ENCODE measurements at places on chromosomes 13 and 19. TPM values are rescaled to one million over a fixed set of nuclear protein-coding genes. Genes with fewer than 3 reads are reported as not detected.

DNA sequence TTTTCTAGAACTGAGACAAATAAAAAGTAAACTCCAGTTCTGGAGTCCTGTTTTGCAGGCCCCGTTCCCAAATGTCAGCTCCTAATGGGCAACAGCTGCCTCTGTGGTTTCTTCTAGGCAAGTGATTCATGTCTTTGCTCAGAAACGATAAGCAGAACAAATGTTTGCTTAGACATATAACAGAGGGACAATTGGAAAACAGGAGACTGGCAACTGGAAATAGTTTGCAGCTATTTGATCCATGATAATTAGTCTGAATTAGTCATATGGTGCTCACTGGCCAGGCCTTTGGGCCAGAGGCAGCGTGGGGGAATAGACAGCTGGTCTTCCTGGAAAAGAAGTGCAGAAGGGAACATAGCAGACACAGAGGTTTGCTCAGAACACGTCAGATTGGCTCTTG is 29.2 kb upstream of the TSHZ3 start:
- DNase-seq = peak; percentile 82

- no peak for DNase-seq
Observed at GRCh38 chr13:77952737-77953136, 34.1 kb upstream of the EDNRB start.

DNA sequence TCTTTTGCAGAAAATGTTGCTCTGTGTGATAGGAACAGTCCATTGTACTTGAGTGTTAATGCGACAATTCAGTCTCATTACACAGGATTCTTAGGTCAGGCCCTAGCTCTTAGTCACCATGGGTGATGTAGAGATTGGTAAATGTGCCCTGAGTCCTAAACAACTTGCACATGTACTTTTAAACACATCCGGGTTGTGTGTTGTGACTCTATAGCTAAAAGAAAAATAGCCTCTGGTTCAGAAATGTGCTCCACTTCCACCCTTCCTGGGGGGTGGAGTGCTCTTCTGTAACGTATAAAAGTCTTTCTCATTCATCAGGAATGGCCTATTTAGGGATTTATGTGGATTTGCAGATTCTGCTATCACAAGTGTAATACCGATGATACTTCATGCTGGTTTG is 5.2 kb downstream of the SPATA13 start:
- no peak for DNase-seq

The WDR62 gene
- 20.2 TPM for total RNA-seq

The RNF17 gene
- total RNA-seq = 6.8 TPM

The ATP4B gene
- 0.13 TPM for total RNA-seq

The PRODH2 gene
- not detected for total RNA-seq

DNA sequence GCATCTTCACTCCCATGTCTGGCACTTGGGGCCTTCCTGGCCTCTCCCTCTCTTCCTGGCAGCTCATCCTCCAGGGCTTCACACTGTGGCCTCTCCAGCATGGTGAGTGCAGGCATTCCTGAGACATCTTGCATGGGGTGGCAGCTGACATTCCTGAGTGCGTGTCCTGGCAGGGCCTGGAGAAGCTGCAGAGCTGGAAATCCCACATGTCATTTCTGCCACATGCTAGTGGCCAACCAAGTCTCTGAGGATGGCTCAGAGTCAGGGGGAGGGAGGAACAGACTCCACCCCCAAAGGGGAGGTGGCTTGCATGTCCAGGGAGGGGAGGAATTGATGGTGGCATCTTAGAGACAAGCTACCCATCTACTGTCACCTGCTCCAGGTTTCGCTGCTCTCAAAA is 41.6 kb upstream of the AMER2 start:
- DNase-seq = no peak

The IFNL3 gene
- total RNA-seq = not detected

- DNase-seq = peak; percentile 62
Observed at GRCh38 chr19:35657904-35658700, 8.2 kb upstream of the UPK1A start.

GRCh38 chr13:23615395-23616081 is 45.3 kb downstream of the TNFRSF19 start:
- no peak for DNase-seq

The KLK3 gene
- not detected for total RNA-seq

The CAPNS1 gene
- 391 TPM for total RNA-seq

GRCh38 chr13:64041296-64041695 is 2625.6 kb upstream of the PCDH20 start:
- no peak for DNase-seq

The BICRA gene
- total RNA-seq = 0.68 TPM

DNA sequence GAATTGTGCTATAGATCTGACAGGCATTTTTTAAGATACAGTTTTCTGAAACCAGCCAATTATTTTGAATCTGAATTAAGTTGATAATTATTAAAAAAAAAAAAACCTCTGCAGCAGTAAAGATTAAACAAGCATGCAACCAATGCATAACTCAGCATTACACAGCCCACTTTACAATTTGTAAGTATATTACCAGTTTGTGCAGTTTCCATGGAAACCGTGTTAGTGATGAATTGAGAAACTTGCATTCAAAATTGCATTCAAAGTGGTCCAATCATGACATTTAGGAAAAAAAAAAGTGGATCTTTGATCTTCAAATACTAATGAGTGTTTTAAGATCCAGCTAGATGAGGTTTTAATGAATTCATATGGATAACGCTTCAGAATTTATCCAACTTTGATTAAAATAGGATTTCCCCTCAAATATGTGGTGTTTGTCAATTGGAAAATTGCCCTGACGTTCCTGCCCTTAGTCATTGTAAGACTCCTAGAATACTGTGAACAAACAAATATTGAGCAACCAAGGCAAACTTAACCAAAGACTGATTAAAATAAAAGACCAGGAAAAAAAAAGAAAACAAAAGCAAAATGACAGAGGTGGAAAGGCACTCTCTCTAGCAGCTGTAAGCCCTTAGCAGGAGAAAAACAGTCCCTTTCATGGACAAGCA is 314.8 kb upstream of the MAB21L1 start:
- DNase-seq = no peak

GRCh38 chr19:16569609-16570320 is 2.5 kb downstream of the SLC35E1 start:
- DNase-seq = no peak

GRCh38 chr13:60139272-60139671 is 24.5 kb downstream of the DIAPH3 start:
- peak; percentile 39 for DNase-seq

GRCh38 chr19:18474366-18474887 is 36.5 kb upstream of the ISYNA1 start:
- DNase-seq = no peak

DNA sequence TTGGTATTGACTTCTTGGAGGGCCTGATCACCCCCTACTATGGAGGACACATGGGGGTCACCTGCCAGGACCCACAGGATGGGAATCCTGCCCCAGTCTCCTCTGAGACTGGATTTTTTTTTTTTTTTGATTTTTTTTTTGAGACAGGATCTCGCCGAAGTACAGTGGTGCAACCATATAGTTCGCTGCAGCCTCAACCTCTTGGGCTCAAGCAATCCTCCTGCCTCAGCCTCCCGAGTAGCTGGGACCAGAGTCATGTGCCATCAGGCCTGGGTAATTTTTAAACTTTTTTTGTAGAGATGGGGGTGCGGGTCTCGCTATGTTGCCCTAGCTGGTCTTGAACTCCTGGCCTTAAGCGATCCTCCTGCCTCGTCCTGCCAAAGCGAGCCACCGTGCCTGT is 14.2 kb upstream of the ADGRE5 start:
- no peak for DNase-seq

The LILRB5 gene
- total RNA-seq = not detected

The AP1M2 gene
- total RNA-seq = 5.8 TPM

GRCh38 chr13:50123002-50123401 is 107.8 kb downstream of the KCNRG start:
- DNase-seq = no peak
